ENCODE measurements at places on chromosomes 3 and 15.

DNA sequence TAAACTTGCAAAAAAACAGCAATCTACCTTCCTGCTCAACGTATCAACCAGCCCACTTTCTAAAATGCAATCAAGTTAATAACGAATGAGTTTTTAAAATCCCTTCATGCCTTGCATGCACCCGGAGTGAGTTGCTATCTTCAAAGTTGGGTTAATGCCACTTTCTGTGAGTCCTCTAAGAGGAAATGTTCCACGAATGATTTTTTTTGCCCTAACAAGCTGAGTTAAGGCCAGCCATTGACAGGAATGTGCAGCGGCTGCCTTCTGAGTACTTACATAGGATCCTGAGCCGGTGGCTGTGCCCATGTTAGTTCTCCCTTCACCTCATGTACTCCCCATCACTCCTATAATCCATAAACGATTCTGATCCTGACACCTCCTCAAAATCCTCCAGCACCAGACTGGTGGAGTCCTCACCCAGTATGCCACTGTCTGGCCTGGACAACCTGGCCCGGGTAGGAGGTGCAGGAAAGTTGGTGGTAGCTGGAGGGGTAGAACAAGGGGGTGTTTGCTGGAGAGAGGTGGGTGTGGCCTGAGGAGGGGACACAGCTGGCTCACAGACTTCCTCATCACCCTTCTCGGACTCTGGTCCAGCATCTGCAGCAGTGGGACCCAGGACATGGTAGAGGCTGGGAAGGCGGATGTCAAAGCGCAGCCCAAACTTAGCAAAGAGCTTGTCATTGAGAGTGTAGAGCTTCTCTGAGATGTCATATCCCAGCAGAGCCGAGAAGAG is 12.4 kb downstream of the POPDC2 start:
- H3K27ac ChIP-seq, result peak overlapping the region; percentile 15
- H3K4me1 ChIP-seq, result peaks cover 6% of the 10 kb centered on the region
- no peak overlapping the region for H3K4me3 ChIP-seq
- no peak for DNase-seq
- no peaks in the 10 kb centered on the region for H3K36me3 ChIP-seq

DNA sequence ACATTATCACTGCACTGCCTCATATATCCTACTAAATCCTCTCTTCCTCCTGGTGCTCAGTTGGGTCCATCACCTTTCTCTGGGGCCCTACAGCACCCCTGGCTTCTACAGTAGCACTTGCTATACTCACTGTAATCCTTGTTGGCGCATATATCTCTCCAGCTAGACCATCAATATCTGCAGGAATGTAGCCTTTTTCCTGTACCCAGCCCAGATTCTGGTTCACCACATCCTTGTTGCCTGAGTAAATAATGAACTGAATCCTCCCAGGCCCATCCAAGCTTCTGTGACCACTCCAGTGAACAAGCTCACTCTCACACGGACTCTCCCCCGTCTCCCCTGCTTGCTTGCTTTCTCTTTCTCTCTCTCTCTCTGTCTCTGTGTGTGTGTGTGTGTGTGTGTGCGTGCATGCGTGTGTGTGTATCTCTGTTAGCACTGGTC is 62.5 kb upstream of the LIPC start:
- H3K4me3 ChIP-seq, result no peak overlapping the region
- no peaks in the 10 kb centered on the region for H3K4me1 ChIP-seq
- no peak for DNase-seq
- no peaks in the 10 kb centered on the region for H3K36me3 ChIP-seq

DNA sequence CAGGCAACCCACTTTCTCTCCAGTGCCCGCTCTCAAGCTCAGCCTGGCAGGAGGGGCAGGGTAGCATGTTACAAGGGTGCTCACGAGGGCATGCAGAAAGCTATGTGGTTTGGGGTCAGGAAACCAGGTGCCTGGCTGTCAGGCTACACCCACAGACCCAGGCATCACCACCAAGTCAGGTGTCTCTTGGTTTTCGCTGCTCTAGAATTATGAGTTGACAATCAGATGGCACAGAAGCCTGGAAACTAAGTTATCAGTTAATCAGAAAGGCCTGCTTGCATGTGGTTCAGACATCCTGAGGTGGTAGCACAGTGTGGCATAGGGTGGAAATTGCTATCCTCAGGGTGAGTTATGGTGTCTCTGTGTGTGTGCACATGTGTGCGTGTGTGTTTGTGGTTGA is 16.2 kb upstream of the CCR9 start:
- no peaks in the 10 kb centered on the region for H3K27me3 ChIP-seq
- H3K36me3 ChIP-seq, result no peaks in the 10 kb centered on the region
- H3K4me3 ChIP-seq, result no peak overlapping the region
- H3K4me1 ChIP-seq, result no peaks in the 10 kb centered on the region
- no peak for DNase-seq

- peak; percentile 45 for DNase-seq
- no peaks in the 10 kb centered on the region for H3K27me3 ChIP-seq
- peaks cover 5% of the 10 kb centered on the region for H3K4me1 ChIP-seq
- H3K27ac ChIP-seq, result no peak within 1 kb of the TSS
- H3K4me3 ChIP-seq, result no peak within 1 kb of the TSS
- no peaks in the 10 kb centered on the region for H3K36me3 ChIP-seq
Measured at GRCh38 chr3:13548696-13549622, at the start of gene FBLN2. FBLN2 (plus strand) TSS chr3:13549125; CDS start chr3:13570356, 21,231 bp downstream.

GRCh38 chr3:58429657-58430056 is 4.0 kb downstream of the PDHB start:
- peaks cover 46% of the 10 kb centered on the region for H3K36me3 ChIP-seq
- no peak for DNase-seq
- no peak overlapping the region for H3K27ac ChIP-seq

GRCh38 chr3:126969586-126969985 is 13.3 kb upstream of the PLXNA1 start:
- no peak overlapping the region for H3K27ac ChIP-seq
- no peak for DNase-seq
- H3K27me3 ChIP-seq, result no peaks in the 10 kb centered on the region
- no peaks in the 10 kb centered on the region for H3K4me1 ChIP-seq
- H3K36me3 ChIP-seq, result no peaks in the 10 kb centered on the region

DNA sequence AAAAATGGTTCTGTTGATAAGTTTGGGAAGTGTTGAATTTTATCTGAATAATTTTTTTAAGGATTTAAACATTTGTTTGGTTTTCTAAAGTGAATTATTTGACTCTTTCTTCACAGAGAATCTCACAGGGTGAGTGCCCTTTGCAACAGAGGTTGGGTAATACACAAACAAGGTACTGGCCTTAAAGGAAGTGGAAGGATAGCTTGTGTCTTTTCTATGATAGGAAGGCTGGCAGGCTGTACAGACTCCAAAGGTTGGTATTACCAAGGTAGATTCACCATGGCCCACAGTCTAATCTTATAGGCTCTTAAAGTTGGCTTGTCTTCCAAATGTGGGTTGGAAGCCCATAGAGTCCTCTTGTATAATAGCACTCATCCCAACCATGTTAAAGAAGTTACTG is 311.5 kb downstream of the SV2B start:
- peaks cover 7% of the 10 kb centered on the region for H3K4me1 ChIP-seq
- no peak overlapping the region for H3K4me3 ChIP-seq
- H3K36me3 ChIP-seq, result no peaks in the 10 kb centered on the region

DNA sequence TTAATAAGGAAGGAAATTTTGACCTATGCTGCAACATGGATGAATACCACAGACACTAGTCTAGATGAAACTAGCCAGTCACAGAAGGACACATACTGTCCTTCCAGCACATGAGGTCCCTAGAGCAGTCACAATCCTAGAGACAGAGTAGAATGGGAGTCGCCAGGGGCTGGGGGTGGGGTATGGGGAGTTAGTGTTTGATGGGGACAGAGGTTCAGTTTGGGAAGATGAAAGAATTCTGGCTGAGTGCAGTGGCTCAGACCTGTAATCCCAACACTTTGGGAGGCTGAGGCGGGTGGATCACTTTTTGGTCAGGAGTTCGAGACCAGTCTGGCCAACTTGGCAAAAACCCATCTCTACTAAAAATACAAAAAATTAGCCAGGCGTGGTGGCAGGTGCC is 99.2 kb downstream of the TPRA1 start:
- no peak overlapping the region for H3K4me3 ChIP-seq
- no peaks in the 10 kb centered on the region for H3K27me3 ChIP-seq
- H3K36me3 ChIP-seq, result no peaks in the 10 kb centered on the region
- no peak overlapping the region for H3K27ac ChIP-seq
- H3K4me1 ChIP-seq, result no peaks in the 10 kb centered on the region

DNA sequence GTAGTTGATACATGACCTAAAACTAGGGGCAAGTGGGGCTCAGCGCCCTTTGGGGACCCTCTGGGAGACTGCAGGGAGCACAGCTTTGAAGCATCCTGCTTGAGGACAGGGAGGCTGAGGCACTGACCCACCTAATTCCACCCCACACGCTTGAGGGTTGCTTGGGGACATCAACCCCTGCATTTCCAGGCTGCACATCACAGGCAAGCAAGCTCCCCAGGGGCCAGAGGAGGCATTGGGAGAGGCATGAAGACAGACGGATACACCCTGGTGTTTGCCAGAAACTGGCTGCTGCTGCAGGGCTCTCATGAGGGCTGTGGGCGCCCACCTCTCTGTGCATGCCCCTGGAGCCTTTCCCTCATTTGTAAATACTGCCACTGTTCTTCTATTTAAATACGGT is 99.3 kb downstream of the ABHD5 start:
- H3K36me3 ChIP-seq, result no peaks in the 10 kb centered on the region
- peaks cover 5% of the 10 kb centered on the region for H3K4me1 ChIP-seq
- DNase-seq, result no peak
- H3K4me3 ChIP-seq, result no peak overlapping the region
- no peak overlapping the region for H3K27ac ChIP-seq

DNA sequence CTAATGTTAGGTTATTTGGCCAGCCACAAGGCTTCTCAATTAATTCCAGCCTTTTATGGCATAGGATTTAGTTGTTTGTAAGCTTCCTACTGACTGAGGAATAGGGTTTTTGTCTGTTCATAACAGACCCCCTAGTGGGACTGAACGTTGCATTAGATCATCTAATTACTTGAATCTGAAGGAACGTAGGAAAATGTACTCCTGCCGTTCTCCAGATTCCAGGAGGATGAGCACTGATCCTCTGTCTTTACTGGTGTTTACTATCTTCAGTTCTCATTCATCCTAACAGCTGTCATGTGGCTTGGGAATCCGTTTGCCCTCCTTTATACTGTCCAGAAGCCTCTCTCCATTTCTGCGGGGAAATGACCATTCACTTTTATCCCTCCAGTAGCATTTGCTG is 52.7 kb downstream of the RAD54L2 start:
- H3K27me3 ChIP-seq, result no peaks in the 10 kb centered on the region
- DNase-seq, result no peak
- H3K4me1 ChIP-seq, result no peaks in the 10 kb centered on the region
- peaks cover 2% of the 10 kb centered on the region for H3K36me3 ChIP-seq

- no peaks in the 10 kb centered on the region for H3K27me3 ChIP-seq
- H3K4me1 ChIP-seq, result no peaks in the 10 kb centered on the region
- no peak for DNase-seq
- no peak overlapping the region for H3K4me3 ChIP-seq
- no peak overlapping the region for H3K27ac ChIP-seq
- no peaks in the 10 kb centered on the region for H3K36me3 ChIP-seq
Measured at GRCh38 chr15:93801206-93801605, 430.2 kb upstream of the MCTP2 start.

- H3K36me3 ChIP-seq, result no peaks in the 10 kb centered on the region
- no peaks in the 10 kb centered on the region for H3K4me1 ChIP-seq
Measured at GRCh38 chr15:50231761-50232160, 33.8 kb downstream of the HDC start.

GRCh38 chr15:79045041-79045440 is 45.5 kb downstream of the RASGRF1 start:
- H3K27ac ChIP-seq, result no peak overlapping the region
- H3K4me3 ChIP-seq, result no peak overlapping the region
- H3K36me3 ChIP-seq, result no peaks in the 10 kb centered on the region
- no peaks in the 10 kb centered on the region for H3K27me3 ChIP-seq
- no peaks in the 10 kb centered on the region for H3K4me1 ChIP-seq
- DNase-seq, result no peak

GRCh38 chr3:43187836-43188479 is 82.1 kb upstream of the POMGNT2 start:
- no peak overlapping the region for H3K27ac ChIP-seq
- H3K36me3 ChIP-seq, result no peaks in the 10 kb centered on the region
- no peaks in the 10 kb centered on the region for H3K27me3 ChIP-seq

DNA sequence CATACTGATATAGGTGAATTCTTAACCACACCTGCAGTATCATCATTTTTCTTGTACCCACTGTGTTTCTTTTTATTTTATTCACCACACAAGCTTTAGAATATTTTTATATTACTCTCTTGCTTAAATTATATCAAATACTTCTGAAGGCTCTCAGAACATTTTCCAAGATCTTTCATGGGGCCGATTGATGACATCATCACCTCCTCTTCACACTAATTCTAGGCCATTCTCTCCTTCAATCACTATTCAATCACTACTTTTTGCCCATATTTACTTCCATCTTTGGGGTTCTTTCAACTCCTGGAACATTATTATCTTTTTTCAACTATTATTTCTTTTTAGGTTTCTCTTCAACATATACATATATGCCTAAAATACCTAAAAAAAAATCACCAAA is 1438.8 kb upstream of the ALCAM start:
- no peak for DNase-seq
- H3K27ac ChIP-seq, result no peak overlapping the region
- no peaks in the 10 kb centered on the region for H3K27me3 ChIP-seq
- no peak overlapping the region for H3K4me3 ChIP-seq
- no peaks in the 10 kb centered on the region for H3K4me1 ChIP-seq
- H3K36me3 ChIP-seq, result no peaks in the 10 kb centered on the region

DNA sequence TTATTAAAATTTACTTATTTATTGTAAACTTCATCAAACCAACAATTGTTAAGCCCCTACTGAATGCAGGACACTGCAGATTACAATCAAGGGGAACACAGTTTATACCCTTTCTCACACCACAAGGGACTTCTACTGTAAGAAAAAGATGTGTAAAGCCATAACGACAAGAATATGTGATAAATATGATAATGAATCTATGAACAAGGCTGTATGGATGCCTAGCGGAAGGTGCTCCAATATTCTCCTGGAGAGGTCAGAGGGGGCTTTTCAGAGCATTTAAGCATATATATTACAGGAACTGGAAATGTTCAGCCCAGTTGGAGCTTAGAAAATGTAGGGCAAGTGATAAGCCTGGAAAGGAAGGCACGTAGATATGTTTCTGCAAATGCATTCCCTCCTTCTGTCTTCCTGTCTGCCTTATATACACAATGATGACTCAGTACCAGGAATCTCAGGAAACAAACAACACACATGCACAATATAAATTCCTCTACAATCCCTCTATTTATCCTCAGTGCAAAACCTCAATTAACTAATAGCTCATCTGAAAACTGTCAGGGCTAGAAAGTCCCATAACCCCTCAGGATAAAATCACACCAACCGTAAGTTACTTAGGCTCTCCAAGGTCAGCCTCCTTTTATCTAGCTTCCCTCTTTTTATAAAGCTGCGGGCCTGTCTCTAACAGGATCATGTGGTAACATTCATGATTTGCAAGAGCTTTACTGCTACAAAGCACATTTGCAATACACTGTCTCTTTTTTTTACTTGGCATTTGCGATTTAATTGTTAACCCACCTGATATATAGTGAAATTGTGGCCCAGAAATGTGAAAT is 393.1 kb downstream of the LPP start:
- H3K27me3 ChIP-seq, result no peaks in the 10 kb centered on the region
- no peak overlapping the region for H3K4me3 ChIP-seq
- H3K4me1 ChIP-seq, result no peaks in the 10 kb centered on the region
- no peak overlapping the region for H3K27ac ChIP-seq
- H3K36me3 ChIP-seq, result no peaks in the 10 kb centered on the region

GRCh38 chr15:84947947-84948830 is 33.5 kb upstream of the PDE8A start:
- DNase-seq, result peak; percentile 51
- no peak overlapping the region for H3K4me3 ChIP-seq
- H3K4me1 ChIP-seq, result peaks cover 11% of the 10 kb centered on the region
- H3K27ac ChIP-seq, result no peak overlapping the region
- no peaks in the 10 kb centered on the region for H3K36me3 ChIP-seq
- no peaks in the 10 kb centered on the region for H3K27me3 ChIP-seq

GRCh38 chr15:62455441-62455921 is 290.4 kb upstream of the C2CD4B start:
- no peak for DNase-seq
- H3K36me3 ChIP-seq, result no peaks in the 10 kb centered on the region
- H3K27me3 ChIP-seq, result no peaks in the 10 kb centered on the region
- no peaks in the 10 kb centered on the region for H3K4me1 ChIP-seq
- H3K27ac ChIP-seq, result no peak overlapping the region
